IMR-90 (cell line): ENCODE measurements at places on chromosomes 7 and 10. TPM values are rescaled to one million over a fixed set of nuclear protein-coding genes. Genes with fewer than 3 reads are reported as not detected.
A peak's percentile ranks its signal among the peaks of the same experiment; 100 is the strongest.

DNA sequence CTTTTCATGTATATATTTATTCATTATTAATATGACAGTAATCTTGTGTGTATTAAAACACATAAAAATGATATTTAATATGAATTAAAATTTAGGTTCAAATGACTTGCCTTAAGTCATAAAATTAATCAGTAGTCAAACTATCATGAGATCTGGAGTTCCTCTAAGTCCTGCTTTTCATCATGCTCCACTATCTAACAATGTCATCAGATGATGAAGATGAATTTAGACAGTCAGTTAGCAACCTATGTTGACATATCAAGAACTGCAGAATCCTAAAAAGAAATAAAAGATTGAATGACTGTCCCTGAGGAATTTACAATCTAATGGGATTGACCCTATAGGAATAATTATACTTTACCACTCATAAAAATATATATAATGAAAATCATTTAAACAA, 7.1 kb downstream of the CABCOCO1 start:
- DNase-seq = no peak

- DNase-seq = peak; percentile 93
Measured at GRCh38 chr7:101952355-101953247, 135.2 kb downstream of the CUX1 start.

GRCh38 chr10:24901686-24902399, 50.6 kb downstream of the PRTFDC1 start:
- DNase-seq = peak; percentile 98

DNA sequence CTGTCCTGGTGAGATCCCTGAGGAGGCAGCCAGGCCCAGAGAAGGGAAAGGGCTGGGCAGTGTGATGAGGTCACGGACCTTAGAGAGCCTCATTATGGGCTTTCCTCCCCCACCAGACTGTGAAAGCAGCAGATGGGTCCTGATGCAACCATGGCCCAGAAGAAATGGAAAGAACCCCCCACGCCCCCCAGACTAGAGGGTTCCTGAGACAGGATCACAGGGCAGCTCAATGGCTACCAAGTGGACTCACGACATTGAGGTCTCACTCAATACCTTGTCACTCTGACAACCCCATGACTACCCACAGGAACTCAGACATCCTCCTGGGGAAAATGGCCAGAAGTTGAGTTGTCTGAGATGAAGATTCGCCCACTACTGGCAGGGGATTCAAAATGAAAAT, 36.7 kb downstream of the FAM241B start:
- DNase-seq = no peak

PTPRZ1 gene
- total RNA-seq = not detected in 2 replicates
